Stimulated activated CD8-positive, alpha-beta memory T cell treated with anti-CD3 and anti-CD28 coated beads, Interleukin-4, amount 100 ng/mL, for 1 hour (primary cell): ENCODE measurements at places on chromosomes 7 and 10.

DNA sequence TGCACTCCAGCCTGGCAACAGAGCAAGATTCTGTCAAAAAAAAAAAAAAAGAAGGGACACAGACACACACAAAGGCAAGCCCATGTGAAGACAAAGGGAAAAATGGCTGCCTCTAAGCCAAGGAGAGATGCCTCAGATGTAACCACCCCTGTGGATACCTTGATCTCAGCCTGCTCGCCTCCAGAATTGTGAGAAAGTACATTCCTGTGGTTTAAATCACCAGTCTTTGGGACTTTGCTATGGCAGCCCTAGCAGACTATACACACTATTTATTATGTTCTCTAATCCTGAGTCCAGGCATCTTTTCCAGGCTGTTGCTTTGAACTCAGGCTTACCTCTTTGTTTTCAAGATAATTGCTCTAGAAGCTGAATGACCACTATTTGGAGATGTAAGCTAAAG lies 494.3 kb downstream of the GALNT17 start:
- DNase-seq = no peak

DNA sequence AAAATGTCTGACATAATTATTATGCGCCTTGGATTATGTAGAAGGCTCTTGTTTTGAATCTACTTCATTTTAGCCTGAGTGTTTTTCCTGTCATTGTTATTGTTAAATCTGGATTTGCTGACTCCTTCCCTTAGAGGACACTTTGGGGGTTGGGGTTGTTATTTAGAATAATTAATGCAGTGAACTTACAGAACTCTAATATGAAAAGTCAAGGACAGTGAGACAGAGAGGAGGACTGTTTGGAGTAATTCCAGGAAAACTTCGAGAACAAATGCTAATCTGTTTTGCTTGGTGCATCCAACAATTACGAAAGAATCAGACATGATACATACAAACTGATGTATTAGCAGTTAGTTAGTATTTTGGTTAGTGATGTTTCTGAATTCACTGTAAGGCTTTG lies 146.1 kb downstream of the ABCA13 start:
- DNase-seq = no peak

- DNase-seq = no peak
These were observed 1091.8 kb downstream of the LRMDA start for GRCh38 chr10:76523246-76523645.

- DNase-seq = no peak
These were observed 2.2 kb upstream of the STRIP2 start for GRCh38 chr7:129431911-129432643.

DNA sequence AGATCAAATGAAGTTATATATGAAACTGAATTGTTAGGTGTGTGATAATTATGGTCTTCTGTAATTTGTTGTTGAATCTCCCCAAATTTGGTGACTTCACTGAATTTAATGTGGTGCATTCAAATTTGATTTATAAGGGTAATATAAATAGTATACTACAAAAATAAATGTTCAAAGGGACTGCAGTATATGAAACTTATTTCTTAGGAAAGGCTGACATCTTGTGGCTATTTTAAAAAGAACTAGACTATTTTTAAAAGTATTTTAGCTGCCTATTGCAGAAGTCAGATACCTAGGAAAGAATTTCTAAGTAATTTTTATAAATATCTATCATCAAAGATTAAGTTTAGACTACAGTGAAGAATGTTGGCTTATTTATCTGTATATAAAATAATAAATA lies 36.6 kb downstream of the ATRNL1 start:
- DNase-seq = no peak

- no peak for DNase-seq
These were observed 523 bp upstream of the CDK1 start for GRCh38 chr10:60777696-60778213.

GRCh38 chr10:107747851-107748250 lies 583.3 kb upstream of the SORCS1 start:
- no peak for DNase-seq

GRCh38 chr7:129824291-129825208 lies 128.2 kb downstream of the UBE2H start:
- no peak for DNase-seq

- DNase-seq = no peak
These were observed 106.3 kb downstream of the ST8SIA6 start for GRCh38 chr10:17348011-17348500.

GRCh38 chr10:128092454-128092853 lies 33.8 kb downstream of the MKI67 start:
- DNase-seq = no peak

- no peak for DNase-seq
These were observed 36.2 kb downstream of the VIPR2 start for GRCh38 chr7:159108491-159108890.

DNA sequence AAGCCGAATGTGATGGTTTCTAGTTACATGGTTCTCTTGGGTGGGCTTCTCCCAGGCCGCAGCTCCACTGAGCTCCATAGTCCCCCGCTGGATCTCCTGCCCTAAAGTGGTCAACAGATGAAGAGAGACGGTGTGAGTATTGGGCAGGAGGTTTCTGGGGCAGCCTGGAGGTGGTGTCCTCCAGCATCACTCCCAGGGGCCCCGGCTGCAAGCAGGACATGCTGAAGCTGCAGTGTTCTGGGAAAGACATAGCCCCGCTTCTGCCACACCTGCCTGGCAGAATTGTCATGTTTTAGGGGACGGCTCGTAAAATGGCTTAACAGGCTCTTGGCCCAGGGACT lies 40.4 kb downstream of the CALML3 start:
- DNase-seq = no peak

- no peak for DNase-seq
These were observed 900 bp upstream of the MICALL2 start for GRCh38 chr7:1459920-1460820.

GRCh38 chr7:111871283-111871682 lies 309.0 kb upstream of the IMMP2L start:
- no peak for DNase-seq

DNA sequence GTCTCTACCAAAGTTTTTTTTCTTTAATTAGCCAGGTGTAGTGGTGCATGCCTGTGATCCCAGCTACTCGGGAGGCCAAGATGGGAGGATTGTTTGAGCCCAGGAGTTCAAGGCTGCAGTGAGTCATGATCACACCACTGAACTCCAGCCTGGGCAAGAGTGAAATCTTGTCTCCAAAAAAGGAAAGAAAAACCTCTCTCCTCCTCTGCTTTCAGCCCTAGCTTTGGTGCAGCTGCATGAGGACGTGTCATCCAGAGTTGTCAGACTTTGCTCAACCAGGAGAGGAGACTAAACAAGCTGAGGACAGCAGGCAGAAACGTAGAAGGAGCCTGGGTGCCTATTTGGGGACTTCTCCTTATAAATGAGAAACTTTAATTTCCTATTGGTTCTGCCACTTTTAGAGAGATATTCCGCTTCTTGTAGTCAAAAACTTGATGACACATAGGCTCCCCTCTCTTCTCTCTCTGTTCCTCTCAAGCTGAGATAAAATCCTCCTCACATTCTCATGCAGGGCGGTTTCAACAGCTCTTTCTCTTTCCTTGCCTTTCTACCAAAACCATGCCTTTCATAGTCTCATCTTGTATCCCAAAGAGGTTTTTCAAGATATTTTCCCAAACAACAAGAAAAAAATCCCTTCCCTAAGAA lies 205.4 kb downstream of the ARHGAP12 start:
- no peak for DNase-seq

DNA sequence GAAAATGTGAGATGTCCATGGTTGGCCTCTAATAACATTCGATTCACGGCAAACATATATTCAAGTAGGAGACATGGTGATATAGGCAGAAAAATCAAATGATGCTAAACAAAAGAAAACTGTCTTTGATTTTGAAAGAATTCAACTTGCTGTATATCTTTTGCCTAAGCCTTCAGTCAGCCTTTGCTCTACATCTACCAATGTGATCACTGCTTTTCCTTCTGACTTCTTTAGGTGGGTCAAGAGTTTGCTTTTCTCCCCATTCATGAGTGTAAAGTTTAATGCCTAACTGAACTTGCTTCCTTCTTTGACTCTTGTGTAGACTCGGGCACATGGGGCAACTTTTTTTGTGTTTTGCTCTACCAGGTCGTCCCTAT lies 417 bp upstream of the HIF1AN start:
- no peak for DNase-seq

GRCh38 chr10:116469437-116469836 lies 41.8 kb downstream of the PNLIPRP3 start:
- DNase-seq = no peak

DNA sequence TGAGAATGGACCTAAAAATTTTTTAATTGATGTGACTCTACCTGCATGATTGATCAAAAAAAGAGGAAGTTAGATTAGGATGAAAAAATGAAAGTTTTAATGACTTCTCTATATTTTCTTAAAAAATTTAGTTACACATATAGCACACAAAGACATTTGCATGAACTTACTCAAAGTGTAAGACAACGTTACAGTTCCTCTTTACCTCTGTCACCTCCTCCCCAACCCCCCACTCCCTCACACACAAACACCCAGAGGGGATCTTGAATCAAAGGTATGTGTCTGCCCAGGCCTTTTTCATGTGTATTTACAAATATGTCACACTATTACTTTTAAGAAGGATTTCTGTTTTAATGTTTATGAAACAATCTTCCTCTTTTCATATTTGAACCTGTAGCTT lies 20.6 kb upstream of the CDCA7L start:
- DNase-seq = no peak

DNA sequence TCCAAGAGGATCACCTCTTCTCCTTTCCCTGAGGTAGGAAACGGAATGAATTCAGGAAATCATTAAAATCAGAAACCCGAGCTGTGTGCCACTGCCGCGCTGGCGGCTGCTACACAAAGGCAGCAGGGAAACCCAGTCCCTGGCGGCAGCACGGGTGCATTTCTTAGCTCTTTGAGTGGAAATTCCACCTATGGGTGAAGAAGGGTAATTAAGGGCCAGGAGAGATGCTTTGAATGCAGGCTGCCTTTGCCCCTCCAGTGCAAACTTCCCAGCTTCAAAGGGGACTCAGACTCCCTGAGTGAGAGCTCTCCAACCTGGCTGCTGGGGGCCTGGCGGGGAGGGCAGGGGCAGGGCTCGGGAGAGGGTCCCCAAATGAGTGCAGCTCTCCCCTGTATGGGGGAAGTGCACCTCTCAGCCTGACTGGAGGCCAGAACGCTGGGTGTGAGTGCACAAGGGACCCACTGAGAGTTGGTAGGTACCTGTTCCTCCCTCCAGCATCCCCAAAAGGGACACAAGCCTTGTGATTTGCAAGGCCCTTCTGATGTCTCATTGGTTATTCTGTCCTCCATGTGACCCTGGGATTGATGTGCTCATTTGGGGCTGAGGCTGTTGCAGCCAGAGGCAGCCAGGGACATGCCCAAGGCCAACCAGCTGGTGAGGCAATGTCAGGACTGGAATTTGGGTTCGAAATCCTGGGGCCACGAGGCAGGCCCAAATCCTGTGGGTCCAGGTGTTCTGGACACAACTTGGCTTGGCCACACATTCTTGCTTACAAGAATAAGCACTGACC lies 16.3 kb upstream of the ZMIZ1 start:
- DNase-seq = no peak

- no peak for DNase-seq
These were observed 252.7 kb upstream of the FERD3L start for GRCh38 chr7:19397911-19398310.

DNA sequence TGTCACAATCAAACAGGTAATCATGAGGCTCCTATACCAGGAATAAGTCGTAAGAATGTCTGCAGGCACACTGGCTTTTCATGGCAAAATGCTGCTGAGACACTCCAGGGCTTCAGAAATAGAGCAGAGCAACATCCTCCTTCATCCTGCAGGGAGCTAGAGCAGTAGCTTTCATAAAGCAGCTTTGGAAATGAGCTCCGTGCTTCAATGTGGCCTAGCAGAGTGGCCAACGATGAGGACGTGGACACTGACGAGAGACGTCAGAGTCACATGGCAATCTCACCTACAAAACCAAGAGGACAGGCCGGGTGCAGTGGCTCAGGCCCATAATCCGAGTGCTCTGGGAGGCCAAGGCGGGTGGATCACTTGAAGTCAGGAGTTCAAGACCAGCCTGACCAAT lies 9.8 kb downstream of the COBL start:
- no peak for DNase-seq

DNA sequence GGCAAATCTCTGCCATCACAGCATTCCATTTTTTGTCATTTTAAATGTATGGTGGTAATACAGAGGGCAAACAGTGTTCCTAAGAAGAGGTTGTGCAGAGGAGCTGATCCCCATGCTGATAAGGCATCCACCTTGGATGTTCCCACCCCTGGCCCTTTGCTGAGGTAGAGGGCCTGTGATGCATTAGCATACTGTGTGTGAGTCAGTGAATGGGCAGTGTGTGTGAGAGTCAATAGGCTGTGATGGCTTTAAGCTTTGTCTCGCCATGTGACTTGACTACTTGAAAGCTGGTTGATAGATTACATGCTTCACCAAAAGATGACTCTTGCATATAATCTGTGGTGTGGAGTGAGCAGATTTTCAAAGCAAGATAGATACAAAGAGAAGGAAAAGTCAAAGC lies 81.3 kb downstream of the INSYN2A start:
- DNase-seq = no peak

- no peak for DNase-seq
These were observed 2.4 kb downstream of the MKX start for GRCh38 chr10:27743012-27743876.

DNA sequence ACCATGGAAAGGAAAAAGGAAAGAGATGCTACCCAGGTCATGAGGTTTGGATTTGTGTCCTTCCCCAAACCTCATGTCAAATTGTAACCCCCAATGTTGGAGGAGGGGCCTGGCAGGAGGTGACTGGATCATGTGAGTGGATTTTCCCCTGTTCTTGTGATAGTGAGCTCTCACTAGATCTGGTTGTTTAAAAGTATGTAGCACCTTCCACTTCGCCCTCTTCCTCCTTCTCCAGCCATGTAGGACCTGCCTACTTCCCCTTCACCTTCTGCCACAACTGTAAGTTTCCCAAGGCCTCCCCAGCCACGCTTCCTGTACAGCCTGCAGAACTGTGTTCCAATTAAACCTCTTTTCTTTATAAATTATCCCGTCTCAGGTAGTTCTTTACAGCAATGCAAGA lies 113.9 kb downstream of the FAM107B start:
- no peak for DNase-seq

DNA sequence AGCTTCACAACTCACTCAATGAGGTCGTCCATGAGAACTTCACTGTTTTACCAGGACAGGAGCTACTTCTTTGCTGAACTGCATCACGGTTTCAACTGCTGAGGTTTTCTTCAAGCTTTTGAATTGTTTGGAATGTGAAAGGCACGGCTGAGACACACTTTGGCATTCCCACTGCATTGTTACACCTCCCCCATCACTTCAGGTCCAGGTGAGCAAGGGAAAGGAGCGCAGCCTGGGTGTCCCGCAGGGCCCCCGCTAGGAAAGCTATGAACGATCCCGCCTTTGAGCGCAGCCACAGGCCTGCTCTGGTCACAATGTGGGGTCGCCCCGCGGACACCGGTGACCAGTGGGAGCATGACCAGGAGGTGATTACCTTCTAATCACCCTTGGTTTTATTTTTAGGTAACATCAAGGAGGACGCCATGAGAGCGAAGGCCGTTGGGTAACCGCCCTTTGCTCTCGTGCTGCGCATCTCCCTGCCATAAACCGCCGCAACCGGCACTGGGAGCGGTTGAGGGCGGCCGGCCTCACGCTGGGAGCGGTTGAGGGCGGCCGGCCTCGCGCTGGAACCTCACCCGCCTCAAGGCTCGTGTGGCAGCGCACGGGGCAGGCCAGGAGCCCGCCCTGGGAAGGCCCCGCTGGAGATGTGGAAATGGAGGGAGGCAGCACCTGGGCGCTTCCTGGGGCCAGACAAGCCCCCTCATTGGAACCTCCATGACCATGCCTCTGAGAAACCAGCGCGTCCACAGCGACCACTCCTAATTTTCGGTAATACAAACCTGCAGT lies 50.9 kb upstream of the SGMS1 start:
- DNase-seq = no peak
